Thyroid gland (tissue), 4 donors: ENCODE measurements at places on chromosomes 3 and 15. TPM values are rescaled to one million over a fixed set of nuclear protein-coding genes. Genes with fewer than 3 reads are reported as not detected.

GRCh38 chr3:126493739-126494138 is 18.0 kb upstream of the ZXDC start:
- H3K27me3 ChIP-seq, result no peaks in the 10 kb centered on the region
- H3K36me3 ChIP-seq, result no peaks in the 10 kb centered on the region
- no peak overlapping the region for H3K27ac ChIP-seq
- no peak overlapping the region for H3K4me3 ChIP-seq
- no peaks in the 10 kb centered on the region for H3K4me1 ChIP-seq
- DNase-seq, result no peak

- no peak overlapping the region for H3K4me3 ChIP-seq
- H3K4me1 ChIP-seq, result no peaks in the 10 kb centered on the region
- DNase-seq, result no peak
- H3K27me3 ChIP-seq, result no peaks in the 10 kb centered on the region
- no peaks in the 10 kb centered on the region for H3K36me3 ChIP-seq
Measured at GRCh38 chr15:57323806-57324589, 52.3 kb upstream of the CGNL1 start.

DNA sequence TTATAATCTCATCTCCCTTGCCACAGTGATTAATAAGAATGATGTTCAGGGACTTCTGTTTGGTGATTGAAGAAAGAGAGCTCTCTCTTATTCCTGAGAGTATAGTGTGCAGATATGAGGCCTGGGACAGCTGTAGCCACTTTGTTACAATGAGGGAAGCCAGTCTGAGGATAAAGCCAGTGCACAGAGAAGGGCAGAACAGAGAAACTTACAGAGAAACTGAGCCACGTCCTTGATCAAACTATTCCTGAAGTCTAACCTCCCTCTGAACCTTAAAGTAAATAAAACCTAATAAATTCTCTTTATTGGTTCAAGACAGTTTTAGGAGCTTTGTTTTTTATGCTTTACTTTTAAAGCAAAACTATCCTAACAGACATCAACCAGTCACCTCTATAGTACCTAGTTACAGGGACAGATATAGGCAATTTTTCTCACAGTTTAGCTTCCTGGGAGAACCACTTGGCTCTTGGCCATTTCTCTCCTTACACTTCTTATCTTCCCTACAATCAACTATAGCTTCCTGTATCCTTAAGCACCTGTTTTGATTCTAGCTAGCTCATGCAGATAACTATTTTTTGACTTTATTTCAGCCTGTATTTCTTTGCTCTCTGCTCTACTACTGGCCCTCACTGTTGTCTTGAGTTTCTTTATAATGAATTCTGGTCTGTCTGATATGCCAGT is 284.4 kb downstream of the SHQ1 start:
- H3K27me3 ChIP-seq, result no peaks in the 10 kb centered on the region
- no peak for DNase-seq
- H3K27ac ChIP-seq, result no peak overlapping the region

DNA sequence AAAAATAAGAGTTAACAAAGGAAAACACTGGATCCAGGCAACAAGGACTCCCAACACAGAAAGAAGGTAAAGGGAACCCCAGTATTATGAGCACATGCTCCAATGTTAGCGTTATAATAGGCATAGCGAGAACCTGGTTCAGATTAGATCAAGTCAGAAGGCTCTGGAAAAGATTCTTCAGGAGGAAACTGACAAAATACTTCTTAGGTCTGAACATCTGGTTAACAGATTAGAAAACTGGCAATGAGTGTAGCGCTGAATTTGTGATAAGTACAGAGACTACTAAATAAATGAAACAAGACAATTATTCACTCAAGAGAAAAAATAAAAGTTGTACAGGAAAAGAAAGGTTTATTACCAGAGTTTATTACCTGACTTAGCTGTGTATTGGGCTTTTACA is 146.1 kb downstream of the DPH6 start:
- H3K27ac ChIP-seq, result no peak overlapping the region
- no peak for DNase-seq
- H3K4me1 ChIP-seq, result no peaks in the 10 kb centered on the region

- no peak for DNase-seq
- H3K27me3 ChIP-seq, result no peaks in the 10 kb centered on the region
- H3K4me3 ChIP-seq, result no peak overlapping the region
- H3K4me1 ChIP-seq, result no peaks in the 10 kb centered on the region
- no peaks in the 10 kb centered on the region for H3K36me3 ChIP-seq
Measured at GRCh38 chr3:51716805-51717204, 9.9 kb downstream of the GRM2 start.

DNA sequence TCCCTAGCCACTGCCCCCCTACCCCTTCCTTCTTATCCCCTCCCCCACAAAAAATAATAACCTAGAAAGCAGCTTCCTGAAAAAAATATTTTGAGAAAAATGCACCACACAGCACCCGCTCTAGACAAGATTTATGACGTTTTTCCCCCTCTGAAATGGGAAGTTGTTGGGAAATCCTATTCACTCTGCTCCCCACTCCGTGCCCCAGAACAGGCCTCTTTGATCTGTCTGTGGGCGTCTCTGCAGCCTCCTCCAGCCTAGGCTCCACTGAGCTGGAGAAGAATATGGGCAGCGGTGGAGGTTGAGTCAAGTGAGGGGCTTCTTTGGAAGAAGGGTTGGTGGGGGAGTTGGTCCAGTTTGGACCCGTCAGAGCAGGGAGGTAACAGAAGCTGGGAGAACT is 28.5 kb upstream of the POLG start:
- no peak overlapping the region for H3K27ac ChIP-seq
- H3K36me3 ChIP-seq, result no peaks in the 10 kb centered on the region
- H3K27me3 ChIP-seq, result peaks cover 53% of the 10 kb centered on the region
- no peak overlapping the region for H3K4me3 ChIP-seq

GRCh38 chr3:8650583-8651416 is 6.2 kb upstream of the SSUH2 start:
- no peaks in the 10 kb centered on the region for H3K27me3 ChIP-seq
- no peak overlapping the region for H3K4me3 ChIP-seq
- no peaks in the 10 kb centered on the region for H3K36me3 ChIP-seq
- H3K27ac ChIP-seq, result no peak overlapping the region
- H3K4me1 ChIP-seq, result no peaks in the 10 kb centered on the region

GRCh38 chr3:84893211-84893610 is 65.6 kb upstream of the CADM2 start:
- no peaks in the 10 kb centered on the region for H3K36me3 ChIP-seq
- H3K4me1 ChIP-seq, result no peaks in the 10 kb centered on the region
- DNase-seq, result no peak

DNA sequence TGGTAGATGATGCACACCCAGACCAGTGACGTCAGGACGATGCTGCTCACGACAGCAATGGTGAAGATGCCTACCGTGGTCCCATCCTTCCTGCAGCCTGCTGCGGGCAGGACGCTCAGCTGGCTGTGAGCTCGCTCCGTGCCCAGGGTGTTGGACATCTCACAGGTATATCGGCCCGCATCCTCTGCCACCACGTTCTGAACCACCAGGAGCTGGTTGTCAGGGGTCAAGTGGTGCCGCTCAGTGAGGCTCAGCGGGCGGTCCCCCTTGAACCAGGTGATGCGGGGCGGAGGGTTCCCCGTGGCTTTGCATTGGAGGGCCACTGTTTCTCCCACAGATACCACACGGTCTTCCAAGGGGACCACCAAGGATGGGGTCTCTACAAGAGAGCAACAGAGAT is 117.8 kb downstream of the LRIG1 start:
- H3K27me3 ChIP-seq, result no peaks in the 10 kb centered on the region
- H3K27ac ChIP-seq, result no peak overlapping the region
- no peak overlapping the region for H3K4me3 ChIP-seq
- H3K36me3 ChIP-seq, result peaks cover 75% of the 10 kb centered on the region
- H3K4me1 ChIP-seq, result peaks cover 11% of the 10 kb centered on the region

- H3K27ac ChIP-seq, result no peak overlapping the region
- H3K4me1 ChIP-seq, result peaks cover 43% of the 10 kb centered on the region
- H3K27me3 ChIP-seq, result no peaks in the 10 kb centered on the region
- H3K36me3 ChIP-seq, result no peaks in the 10 kb centered on the region
- H3K4me3 ChIP-seq, result no peak overlapping the region
- DNase-seq, result no peak
Measured at GRCh38 chr3:66480666-66481065, 20.2 kb downstream of the LRIG1 start.

DNA sequence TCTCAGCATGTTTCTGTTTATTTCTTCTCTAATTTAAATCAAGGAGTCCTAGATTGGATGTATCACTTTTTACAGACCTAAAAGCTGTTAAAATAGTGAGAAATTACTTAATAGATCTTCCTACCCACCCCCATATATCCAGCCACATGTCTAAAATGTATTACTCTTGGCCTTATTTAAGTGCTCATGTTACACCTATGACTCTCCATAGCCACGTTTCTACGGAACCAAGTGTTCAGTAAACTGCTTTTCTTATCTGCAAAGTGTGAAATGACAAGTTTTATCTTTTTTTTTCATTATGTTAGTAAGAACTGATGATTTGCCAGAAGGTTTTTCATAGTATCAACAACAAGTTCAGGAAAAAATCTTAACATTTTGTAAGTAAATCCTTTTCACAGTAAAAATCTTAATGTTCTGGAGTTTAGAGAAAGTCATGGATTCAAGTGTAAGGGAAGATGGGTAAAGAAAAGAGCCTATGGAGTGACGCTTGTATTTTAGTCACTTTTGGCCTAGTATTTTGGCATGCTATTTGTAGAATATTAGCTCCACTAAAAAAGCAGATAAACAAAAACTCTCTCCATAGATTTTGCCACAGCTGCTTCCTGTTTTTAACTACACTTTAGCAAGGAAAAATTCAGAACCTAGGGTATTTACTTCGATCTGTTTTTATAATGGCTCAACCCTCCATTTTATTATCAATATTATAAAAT is 41.2 kb upstream of the IGSF10 start:
- no peak for DNase-seq
- H3K36me3 ChIP-seq, result no peaks in the 10 kb centered on the region
- no peak overlapping the region for H3K4me3 ChIP-seq
- H3K27me3 ChIP-seq, result no peaks in the 10 kb centered on the region
- peak overlapping the region; percentile 26 for H3K27ac ChIP-seq

DNA sequence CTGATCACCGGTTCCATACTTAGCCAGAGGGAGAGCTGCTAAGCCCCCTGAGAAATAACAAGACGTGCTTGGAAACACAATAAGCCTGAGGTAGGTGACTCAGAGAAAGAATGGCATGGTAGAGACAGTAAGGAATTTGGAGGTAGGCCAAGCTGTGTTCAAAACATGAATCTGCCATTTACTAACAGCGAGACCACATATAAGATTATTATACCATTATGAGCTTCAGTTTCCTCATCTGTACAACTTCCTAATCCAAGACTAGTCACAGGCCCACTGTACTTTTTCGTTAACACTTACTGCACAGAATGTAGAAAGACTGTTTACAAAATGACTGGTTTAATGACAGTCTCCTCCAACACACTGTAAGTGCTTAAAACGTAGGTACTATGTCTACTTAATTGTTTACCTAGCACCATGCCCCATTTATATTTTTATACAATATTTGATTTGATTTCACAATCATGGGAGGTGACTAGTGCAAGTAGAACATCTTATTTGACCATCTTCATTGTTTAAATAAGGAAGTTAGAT is 25.7 kb downstream of the ATOSA start:
- no peak overlapping the region for H3K4me3 ChIP-seq
- H3K36me3 ChIP-seq, result no peaks in the 10 kb centered on the region
- no peak for DNase-seq

- H3K27me3 ChIP-seq, result no peaks in the 10 kb centered on the region
- DNase-seq, result no peak
- peaks cover 37% of the 10 kb centered on the region for H3K36me3 ChIP-seq
- no peak overlapping the region for H3K27ac ChIP-seq
- H3K4me1 ChIP-seq, result no peaks in the 10 kb centered on the region
Measured at GRCh38 chr3:186551387-186551786, 7.2 kb upstream of the CRYGS start.

DNA sequence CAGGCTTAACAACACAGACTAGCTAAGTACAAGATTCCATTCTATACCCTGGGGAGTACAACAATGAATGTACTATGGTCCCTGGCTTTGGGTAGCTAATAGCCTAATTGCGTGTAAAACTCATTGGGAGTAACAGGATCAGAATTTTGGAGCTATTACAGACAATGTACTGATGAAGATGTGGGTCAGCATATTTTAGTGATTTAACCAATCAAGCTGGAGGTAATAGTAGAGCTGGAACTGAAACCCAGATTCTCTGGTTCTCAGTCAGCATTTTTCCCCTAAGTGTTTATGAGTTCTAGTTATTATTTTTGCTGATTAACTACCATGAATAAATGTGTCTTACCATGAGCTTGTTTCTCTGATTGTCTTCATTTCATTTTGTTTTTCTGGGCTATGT is 578.7 kb downstream of the NLGN1 start:
- H3K27me3 ChIP-seq, result no peaks in the 10 kb centered on the region
- no peak overlapping the region for H3K27ac ChIP-seq
- no peak for DNase-seq
- no peaks in the 10 kb centered on the region for H3K36me3 ChIP-seq

GRCh38 chr3:190378240-190378891 is 9.6 kb upstream of the CLDN16 start:
- no peaks in the 10 kb centered on the region for H3K36me3 ChIP-seq
- peaks cover 4% of the 10 kb centered on the region for H3K4me1 ChIP-seq
- no peak for DNase-seq
- no peak overlapping the region for H3K4me3 ChIP-seq
- no peak overlapping the region for H3K27ac ChIP-seq

DNA sequence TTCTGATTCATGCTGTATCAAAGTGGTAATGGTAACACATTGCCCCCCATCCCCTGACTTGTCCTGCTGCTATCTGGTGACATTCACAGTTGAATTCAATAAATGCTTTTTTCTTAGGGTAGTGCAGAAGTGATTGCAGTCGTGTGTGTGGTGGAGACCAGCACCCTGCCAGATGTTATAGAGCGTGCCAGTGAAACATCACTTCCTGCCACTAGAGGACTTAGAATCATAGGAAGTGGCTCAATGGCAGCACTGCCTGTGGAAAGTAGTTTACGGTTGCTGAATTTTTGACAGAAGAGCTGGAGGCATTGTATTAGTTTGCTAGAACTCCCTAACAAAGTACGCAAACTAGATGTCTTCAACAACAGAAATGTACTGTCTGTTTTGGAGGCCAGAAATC is 37.4 kb upstream of the P2RY12 start:
- no peaks in the 10 kb centered on the region for H3K27me3 ChIP-seq
- DNase-seq, result no peak
- no peaks in the 10 kb centered on the region for H3K36me3 ChIP-seq
- no peaks in the 10 kb centered on the region for H3K4me1 ChIP-seq
- H3K4me3 ChIP-seq, result no peak overlapping the region

DNA sequence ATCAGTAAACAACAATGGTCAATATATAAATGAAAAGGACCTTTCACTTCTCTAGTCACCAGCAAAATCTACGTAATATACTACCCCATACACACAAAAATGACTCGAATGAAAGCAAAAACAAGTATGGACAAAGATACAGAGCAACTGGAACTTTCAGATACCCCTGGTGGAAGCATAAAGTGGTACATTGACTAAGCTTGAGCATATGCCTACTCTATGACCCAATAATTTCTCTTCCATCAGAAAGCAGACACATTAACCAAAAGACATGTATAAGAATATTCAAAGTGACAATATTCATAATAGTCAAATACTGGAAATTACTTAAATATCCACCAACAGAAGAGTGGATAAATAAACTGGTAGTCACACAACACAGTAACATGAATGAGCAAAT is 86.0 kb downstream of the EFL1 start:
- DNase-seq, result no peak
- no peak overlapping the region for H3K4me3 ChIP-seq
- H3K36me3 ChIP-seq, result no peaks in the 10 kb centered on the region

GRCh38 chr3:20405744-20406143 is 219.7 kb upstream of the SGO1 start:
- no peaks in the 10 kb centered on the region for H3K36me3 ChIP-seq
- no peak overlapping the region for H3K4me3 ChIP-seq
- no peaks in the 10 kb centered on the region for H3K27me3 ChIP-seq

DHX30 gene
- total RNA-seq, result 73.6 TPM

ZNF445 gene
- total RNA-seq, result 9.0 TPM

TRAT1 gene
- total RNA-seq, result not detected

NUP210 gene
- 21.0 TPM for total RNA-seq

SCG5 gene
- 6.1 TPM for total RNA-seq

FAM174B gene
- total RNA-seq, result 64.5 TPM

YEATS2 gene
- total RNA-seq, result 30.0 TPM

CYB561D2 gene
- total RNA-seq, result 43.3 TPM
